ENCODE measurements at places on chromosomes 12 and 14.

GRCh38 chr12:100993916-100994450 lies 199.4 kb downstream of the ANO4 start:
- DNase-seq = no peak

- peak; percentile 92 for DNase-seq
These were observed 11.0 kb downstream of the GPR135 start for GRCh38 chr14:59454139-59454538.

DNA sequence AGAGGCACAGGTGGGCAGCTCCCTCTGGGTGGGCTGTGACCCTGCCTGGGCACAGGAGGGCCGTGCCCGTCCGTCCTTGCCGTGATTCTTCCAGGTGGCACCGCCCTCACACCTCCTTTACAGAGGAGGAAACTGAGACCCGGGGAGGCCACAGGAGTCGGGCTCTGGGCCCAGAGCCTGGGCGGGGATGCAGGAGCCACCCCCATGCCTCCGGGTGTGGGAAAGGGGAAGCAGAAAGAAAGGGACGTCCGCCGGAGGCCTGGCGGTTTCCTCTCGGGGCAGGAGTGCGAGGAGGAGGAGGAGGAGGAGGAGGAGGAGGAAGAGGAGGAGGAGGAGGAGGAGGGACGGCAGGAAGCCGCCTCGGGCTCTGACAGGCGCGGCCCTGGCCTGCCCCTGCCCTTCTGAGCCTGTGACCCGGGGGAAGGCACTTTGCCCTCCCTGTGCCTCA lies 23.0 kb downstream of the SH2B3 start:
- no peak for DNase-seq

DNA sequence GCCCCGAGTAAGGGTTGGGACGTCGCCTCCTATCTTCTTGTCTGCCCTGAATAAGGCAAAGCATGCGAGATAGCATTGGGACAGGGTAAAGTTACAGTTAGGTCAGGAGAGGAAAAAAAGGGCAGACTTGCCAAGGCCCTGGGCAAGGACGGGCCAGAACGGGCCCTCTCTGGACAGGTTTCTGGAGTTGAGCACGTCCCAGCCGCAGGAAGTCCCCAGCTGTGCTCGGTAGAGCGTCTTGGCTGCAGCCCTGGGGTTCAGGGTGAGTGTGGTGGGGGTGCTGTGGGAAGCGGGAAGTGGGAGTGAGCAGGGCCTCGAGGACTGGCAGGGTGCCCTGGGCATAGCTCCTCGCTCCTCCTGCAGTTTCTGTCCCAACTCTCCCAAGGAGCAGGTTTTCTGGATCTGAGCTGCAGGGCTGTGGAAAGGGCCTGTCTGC lies 5.4 kb downstream of the RPS6KL1 start:
- DNase-seq = peak; percentile 14

DNA sequence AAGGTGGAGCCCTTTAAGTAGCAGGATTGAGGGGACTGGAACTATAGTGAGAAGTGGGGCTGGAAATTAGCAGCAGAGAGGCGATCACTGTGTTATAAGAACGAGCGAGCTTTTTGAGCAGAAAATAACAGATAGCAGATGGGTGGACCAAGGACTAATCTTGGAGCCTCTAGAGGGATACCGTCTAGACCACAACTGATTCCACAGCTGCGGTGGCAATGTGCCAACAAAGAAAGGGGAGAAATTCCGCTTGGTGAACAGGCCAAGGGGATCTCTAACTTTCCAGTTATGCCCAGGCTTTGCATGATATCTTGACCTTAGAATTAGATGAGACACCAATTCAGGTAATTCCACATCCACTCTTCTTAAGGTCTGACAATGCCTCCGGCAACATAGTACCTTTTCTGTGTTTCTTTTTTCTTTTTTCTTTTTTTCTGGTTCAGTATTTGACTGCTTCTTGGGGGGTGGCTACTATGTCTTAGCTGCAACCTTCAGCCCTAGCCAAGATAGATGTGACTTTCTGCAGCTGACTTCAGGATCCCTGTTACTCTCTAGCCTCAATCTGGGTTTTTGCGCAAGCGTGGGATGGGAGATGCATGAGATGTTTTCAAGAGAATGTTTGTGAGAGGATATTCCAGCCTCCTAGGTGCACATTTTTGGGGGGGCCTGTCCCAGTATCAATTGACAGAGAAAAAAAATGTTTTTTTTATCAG lies 143.4 kb upstream of the CPSF6 start:
- peak; percentile 26 for DNase-seq

DNA sequence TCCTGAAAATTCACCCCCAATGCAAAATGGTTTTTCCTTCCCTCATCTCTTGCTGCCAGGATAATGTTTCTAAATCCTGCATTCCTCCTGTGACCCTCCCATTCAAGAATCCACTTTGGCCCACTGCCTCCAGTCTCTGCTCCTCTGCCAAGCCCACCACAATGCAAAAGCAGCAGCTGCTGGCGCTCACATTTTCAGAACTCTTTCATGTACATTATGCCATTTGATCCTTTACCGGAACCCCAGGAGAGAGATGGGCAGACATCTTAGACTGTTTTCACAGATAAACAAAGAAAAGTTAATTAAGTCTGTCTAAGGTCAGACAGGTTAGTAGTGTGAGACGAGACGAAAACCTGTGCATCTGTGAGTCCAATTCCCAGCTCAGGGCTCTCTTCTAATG lies 12.9 kb downstream of the LRIG3 start:
- DNase-seq = peak; percentile 48

GRCh38 chr12:101967506-101967905 lies 90.1 kb downstream of the DRAM1 start:
- no peak for DNase-seq

DNA sequence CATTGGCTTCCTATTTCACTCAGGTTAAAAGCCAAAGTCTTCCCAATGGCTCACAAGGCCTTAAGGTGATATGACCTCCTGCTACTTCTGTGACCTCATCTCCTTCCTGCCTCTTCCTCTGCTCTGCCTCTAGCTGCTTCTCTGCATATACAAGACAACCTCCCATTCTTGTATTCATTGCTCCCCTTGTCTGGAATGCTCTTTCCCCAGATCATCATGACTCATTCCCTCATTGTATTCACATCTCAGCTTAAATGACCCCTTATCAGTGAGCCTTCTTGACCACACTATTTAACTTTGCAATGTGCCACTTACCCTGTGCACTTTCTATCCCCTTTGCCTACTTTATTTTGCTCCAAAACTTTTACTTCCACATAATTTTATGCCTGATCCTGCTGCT lies 90.2 kb downstream of the PPP1R12A start:
- DNase-seq = peak; percentile 73

DNA sequence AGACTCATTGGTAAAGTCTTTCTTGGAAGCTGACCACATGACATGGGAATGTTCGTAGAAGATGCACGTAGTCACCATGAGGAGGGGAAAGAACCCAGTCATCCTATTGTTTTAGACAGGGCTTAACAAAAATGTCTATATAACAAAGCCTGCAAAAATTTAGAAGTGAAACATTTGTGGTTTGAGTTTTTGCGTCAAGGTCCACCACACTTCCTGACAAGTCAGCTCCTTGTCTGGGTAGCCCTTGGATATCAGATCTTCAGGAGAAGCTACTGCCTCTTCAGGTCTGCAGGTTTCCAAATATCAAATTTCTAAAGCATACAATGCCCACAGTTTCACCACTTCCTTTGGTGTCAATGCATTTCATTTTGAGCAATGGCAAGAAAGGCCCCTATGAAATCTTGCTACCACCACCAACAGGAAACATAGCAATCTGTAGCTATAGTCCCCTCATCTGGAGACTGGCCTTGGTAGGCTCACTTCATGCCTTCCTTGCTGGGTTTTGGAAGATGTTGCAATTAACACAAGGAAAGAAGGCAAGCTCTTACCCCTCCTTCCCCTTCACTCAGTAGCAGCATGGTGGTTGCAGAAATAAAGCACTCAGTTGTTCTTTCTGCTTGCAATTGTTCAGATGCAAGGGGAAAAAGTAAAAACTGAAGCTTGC lies 235.2 kb downstream of the PCNX1 start:
- peak; percentile 92 for DNase-seq

Measured in fibroblast of skin of scalp (primary cell).